Stimulated activated CD4-positive, alpha-beta T cell treated with anti-CD3 and anti-CD28 coated beads, Interleukin-15, amount 100 ng/mL, for 1 hour (primary cell): ENCODE measurements at places on chromosomes 5 and 9.

- no peak for DNase-seq
These were observed 100.9 kb downstream of the SNCAIP start for GRCh38 chr5:122412966-122413365.

GRCh38 chr5:149188383-149188782 is 47.1 kb downstream of the ABLIM3 start:
- no peak for DNase-seq

DNA sequence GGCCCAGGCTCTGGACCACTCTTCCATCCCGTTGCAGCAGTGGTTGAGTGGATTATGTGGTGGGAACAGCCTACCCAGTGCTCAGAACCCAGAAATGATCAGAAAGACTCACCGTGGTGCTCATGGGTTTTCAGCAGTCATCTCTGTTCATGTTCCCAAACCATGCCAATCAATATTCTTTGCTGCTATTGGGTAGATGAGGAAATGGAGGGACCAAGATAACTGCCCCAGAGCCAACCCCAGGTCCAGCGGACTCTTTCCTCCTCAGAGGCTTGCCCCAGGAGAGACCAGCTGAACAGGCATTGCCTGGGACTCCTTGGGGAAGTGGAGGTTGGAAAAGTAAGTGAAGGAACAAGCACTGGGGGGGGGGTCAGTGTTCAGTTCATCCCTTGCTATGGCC is 38.1 kb downstream of the ALG2 start:
- no peak for DNase-seq

- DNase-seq: no peak
These were observed 26.4 kb upstream of the TMOD1 start for GRCh38 chr9:97475059-97475458.

- no peak for DNase-seq
These were observed 595 bp upstream of the BTNL9 start for GRCh38 chr5:181039471-181039870.

GRCh38 chr5:108361771-108362170 is 20.1 kb downstream of the FBXL17 start:
- DNase-seq: no peak

DNA sequence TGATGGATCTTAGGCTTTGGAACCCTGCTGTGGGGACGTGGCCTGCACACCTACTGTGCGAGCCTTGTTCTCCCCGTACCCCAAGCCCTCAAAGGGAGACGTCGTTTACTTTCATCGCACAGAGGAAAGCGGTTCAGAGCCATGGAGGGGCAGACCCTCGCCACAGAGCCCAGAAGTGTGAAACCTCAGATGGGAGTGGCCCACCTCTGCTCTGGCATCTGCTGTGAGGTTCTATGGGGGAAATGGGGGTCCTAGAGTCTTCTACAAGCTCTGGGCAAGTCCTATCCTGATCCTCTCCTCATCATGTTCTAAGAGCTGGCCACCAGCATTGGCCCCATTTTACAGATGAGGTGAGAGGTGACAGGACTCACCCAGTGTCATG is 3.7 kb upstream of the RNF44 start:
- DNase-seq: no peak

- no peak for DNase-seq
These were observed 511 bp downstream of the SEMA5A start for GRCh38 chr5:9545136-9545991.

- no peak for DNase-seq
These were observed 18.7 kb downstream of the ROPN1L start for GRCh38 chr5:10460252-10460906.

DNA sequence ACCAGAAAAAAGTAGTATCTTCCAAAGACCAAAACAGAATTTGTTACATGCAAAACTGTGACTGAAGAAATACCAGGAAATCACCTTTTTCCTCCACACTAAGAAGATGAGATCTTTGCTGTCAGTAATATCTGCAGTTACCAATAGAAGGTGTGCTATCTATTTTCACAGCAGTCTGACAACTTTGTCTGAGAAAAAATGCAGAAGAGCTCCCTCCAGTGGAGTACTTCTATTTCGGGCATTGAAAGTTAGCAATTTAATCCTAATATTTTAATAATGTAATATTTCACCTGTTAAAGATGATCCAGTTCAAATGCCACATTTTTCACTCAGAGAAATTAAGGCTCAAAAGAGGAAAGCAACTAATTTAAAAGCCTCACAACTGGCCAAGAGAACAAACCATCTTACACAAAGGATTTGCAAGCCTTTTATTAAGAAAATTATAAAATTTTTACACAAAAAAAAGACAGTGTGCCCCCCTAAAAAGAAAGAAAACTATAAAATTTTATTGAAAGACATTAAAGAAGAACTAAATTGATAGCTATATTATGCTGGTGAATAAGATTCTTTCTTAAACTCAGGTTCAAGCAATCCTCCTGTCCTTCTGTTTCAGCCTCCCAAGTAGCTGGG is 50.6 kb downstream of the DEPDC1B start:
- DNase-seq: no peak

- DNase-seq: no peak
These were observed 3.8 kb downstream of the PCDH12 start for GRCh38 chr5:141954194-141954593.

GRCh38 chr5:45507178-45507577 is 189.0 kb downstream of the HCN1 start:
- DNase-seq: no peak

DNA sequence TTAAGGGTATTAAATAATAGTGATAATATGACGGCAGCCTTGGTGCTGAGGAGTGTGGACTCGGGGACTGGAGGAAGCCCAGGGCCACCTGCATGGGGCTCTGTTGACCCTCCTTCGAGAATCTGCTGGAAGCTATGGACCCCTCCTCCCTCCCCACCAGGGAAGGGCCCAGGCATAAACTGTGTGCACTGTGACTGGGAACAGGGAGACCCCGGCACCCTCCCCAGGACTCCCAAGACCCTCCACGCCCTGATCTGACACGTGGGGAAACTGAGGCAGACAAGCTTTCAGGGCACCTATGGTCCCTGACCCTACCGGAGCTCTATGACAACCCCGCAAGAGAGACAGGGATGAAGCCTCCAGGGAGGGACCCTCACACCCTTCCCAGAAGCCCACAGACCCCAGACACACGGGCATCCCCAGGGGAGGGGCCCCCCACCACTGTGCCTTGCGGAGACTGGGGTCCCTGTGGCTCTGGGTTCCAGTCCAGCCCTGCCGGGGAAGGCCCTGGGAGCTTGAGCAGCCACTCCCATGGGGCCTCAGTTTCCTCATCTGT is 6.5 kb upstream of the EGFL7 start:
- DNase-seq: no peak

GRCh38 chr9:116572095-116572748 is 114.9 kb upstream of the TRIM32 start:
- DNase-seq: no peak

GRCh38 chr9:96293498-96294158 is 8.3 kb downstream of the HSD17B3 start:
- no peak for DNase-seq

DNA sequence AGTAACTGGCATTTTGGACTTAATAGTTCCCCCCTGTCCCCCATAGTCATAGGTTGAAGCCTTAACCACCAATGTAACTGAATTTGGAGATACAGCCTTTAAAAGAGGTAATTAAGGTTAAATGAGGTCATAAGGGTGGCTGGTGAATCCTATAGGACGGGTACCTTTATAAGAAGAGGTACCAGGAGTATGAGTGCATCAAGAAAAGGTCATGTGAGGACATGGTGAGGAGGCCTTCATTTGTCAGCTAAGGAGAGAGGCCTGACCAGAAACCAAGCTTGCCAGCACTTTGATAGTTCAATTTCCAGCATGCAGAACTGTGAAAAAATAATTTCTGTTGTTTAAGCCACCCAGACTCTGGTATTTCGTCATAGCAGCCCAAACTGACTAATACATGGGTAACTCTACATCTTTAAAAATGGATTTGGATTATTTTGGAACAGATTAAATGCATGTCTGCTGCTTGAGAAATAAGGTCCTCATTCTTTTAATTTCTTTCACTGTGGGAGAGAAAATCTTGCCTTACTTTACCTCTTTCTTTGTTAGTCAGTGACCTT is 9.7 kb downstream of the RASA1 start:
- DNase-seq: no peak

GRCh38 chr9:136576269-136576626 is 30.4 kb upstream of the NOTCH1 start:
- DNase-seq: no peak

DNA sequence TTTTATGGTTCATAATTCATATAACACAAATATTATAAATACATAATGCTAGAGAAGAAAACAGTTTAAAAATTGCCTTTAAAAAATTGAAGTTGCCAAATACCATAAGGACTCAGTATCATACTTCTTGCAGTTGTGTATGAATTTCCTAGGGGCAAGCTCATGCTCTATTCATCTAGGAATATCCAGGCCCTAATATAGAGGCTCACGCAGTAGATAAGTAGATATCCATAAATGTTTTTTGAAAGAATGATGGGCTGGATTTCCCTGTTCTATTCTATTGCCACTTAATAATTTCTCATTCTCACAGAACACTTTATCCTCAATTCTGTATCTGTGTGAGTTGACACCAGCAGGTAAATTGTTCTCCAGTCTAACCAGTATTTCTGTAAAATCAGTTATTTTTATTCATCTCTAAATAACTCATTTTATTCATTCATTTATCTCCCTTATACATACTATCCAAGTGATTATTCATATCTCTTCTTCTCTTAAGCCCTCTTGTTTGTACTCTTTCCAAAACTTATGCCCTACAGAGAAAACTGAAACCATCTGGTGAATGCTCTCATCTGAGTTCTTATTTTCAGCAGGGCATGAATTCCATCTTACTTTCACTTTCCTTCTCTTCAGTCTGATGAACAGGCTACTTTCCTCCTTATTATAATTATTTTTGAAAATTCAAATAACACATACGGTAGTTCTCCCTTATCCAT is 97.1 kb downstream of the SLC44A1 start:
- no peak for DNase-seq

DNA sequence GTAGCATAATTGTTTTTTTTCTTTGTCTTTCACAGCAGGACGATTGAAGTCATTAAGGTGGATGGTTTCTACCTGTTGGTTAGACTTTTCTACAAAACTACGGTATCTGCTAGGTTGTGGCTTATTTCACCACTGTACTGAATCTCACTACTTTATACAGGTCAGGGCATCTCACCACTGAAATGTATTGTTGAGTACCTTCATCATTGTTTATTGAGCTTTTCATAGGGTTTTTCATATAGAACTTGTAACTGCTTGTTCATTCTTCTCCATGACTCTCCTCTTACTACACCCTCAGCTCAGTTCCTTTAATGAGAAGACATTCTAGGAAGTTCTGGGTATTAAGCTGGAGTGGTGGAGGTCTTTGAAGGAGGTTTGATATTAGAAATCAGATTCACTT is 75.1 kb downstream of the PAM start:
- no peak for DNase-seq

DNA sequence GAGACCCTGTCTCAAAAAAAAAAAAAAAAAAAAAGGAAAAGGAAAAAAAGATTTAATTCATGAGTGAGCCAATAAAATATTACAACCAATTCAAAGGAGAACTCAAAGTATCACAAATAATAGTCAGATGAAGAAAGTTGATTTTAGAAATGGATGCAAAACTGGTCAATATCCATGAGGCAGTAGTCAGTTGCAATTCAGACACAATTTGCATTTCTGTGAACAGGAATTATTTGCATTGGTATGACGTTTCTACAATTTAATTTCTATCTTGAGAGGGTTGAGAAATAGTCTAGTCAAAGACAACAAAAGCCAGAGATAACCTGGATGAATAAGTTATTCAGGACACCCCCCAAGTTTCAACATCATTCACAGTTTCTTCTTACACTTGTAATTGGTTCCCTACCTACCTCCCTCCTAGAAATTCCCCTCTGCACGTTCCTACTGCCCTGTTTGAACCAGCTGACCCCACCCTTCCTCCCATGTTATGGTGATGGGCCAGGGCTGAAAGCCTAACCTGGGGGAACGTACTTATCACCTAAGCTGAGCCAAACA is 28.6 kb upstream of the CDKN2AIPNL start:
- no peak for DNase-seq

- no peak for DNase-seq
These were observed 6.5 kb downstream of the ANKRA2 start for GRCh38 chr5:73558950-73559349.

- no peak for DNase-seq
These were observed 8.3 kb upstream of the PTBP3 start for GRCh38 chr9:112341730-112342129.
